ENCODE measurements at places on chromosomes 3 and 15.

DNA sequence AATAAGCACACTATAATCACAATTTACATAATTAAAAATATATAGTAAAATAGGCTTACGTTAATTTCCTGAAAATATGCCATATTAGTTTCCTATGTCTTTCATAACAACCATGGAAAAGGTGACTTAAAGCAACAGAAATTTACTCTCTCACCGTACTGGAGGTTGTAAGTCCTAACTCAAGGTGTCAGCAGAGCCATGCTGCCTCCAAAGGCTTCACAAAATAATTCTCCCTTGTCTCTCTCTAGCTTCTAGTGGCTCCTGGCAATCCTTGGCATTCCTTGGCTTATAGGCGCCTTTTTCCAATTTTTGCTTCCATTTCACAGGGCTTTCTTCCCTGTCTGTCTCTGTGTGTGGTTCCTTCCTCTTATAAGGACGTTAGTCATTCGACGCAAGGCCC, 7.6 kb downstream of the SI start:
- no peak for DNase-seq

DNA sequence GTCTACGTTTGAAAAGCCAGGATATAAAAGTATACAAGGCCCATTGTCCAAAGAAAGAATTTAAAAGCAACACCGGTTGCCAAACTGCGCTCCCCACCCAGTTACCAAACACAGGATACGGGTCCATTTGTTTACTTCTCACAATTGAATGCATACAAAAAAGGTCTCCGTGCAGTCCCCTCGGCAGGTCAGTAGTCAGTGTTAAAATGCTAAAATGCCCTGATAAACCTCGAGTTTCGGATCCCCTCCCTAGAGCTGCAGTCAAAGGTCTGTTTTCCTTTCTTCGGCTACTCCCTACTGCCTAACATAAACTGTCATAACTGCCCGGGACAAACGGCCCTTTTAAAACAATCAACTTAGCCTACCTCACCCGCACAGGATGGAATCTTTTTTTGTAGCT, 534.6 kb downstream of the FOXP1 start:
- DNase-seq: no peak

DNA sequence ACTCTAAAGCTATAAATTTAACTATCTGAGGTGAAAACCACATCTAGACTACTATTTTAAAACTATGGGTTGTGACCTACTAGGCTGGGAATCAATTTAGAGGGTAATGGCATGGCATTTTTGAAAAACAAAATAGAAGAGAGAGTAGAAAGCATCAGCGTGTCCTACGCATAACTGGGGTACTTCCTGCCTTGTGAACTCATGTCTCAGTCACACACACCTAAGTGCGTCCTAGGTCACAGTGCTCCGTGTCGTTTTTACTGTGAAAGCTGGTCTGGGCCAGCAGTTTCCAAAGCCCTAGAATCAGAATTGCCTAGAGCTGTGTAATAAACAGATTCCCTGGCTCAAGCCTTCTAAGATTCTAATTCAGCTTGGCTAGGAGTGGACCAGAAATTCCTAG, 32.3 kb downstream of the RFT1 start:
- DNase-seq: no peak

GRCh38 chr3:82493858-82494257, 732.4 kb upstream of the GBE1 start:
- no peak for DNase-seq

GRCh38 chr3:141680620-141681389, 57.3 kb upstream of the RNF7 start:
- no peak for DNase-seq

- DNase-seq: no peak
These were observed 34.2 kb downstream of the HMCES start for GRCh38 chr3:129312671-129313414.

DNA sequence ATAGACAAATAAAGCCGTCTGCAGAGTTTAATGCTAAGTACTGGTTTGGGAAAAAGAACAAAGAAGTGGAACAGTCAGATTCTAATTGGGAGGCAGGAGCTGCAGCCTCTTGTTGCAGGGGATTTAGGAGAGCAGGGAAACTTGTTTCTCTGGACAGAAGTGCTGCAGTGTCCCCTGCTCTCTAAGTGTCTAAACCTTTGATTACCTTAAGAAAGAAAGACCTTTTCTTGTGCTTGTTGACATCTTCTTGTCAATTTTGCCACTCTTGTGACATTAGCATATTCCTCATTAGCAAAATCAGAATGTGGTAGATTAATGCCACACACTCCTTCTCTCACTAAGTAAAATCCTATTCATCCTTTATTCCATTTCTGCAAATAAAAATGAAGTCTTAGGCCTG, 38.8 kb downstream of the TRAT1 start:
- no peak for DNase-seq

DNA sequence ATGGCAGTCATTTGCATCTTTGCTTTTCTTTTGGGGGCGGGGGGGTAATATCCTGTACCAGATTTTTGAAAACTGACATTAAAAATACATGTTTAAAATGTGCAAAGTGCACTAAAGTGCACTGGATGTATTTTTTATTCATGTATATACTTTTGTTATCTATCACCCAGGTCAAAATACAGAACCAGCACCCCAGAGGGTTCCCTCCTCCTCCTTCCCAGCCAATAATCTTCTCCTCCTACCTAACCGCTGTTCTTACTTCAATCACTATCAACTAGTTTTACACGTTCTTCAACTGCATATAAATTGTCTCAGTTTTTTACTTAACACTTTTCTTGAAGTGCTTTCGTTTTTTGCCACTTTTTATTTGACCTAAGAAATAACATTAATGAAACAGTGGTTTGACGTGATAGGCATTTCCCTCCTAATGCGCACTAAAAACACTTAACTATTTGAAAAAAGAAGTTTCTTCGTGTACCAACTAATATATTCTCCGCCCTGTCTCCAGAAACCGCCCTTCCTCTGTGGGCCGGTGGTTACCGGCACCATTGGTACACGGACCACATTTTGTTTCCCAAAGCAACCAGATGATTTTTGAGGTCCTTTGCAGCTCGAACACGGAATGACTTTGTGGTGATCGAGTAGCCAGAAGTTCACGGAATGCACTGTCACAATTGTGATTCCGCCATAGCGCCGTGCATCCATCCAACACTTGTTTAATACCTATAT, 836 bp upstream of the AKAP13 start:
- DNase-seq: no peak
